Panc1 (cell line): ENCODE measurements at places on chromosomes 3 and 15.
A peak's percentile ranks its signal among the peaks of the same experiment; 100 is the strongest.

- DNase-seq: no peak
Observed at GRCh38 chr3:196219970-196220311, 3.6 kb downstream of the SLC51A start.

DNA sequence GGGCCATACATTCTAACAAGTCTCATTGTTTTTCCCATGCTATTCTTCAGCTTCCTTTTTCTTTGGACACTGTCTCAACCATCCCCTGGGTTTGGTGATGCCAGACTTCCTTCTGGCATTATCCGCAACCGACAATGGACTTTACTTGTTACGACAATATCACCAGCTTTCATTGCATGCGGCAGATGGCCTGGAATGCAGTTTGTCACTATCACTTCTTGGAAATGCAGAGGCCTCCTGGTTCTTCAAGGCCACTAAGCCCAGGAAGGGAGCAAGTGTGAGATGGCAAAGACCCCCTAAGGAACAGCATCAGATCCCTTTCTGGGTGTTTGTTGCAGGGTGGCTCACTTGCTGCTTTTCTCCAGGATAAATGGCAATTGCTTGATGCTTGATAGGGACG lies 128.6 kb downstream of the PTPRG start:
- DNase-seq: no peak

DNA sequence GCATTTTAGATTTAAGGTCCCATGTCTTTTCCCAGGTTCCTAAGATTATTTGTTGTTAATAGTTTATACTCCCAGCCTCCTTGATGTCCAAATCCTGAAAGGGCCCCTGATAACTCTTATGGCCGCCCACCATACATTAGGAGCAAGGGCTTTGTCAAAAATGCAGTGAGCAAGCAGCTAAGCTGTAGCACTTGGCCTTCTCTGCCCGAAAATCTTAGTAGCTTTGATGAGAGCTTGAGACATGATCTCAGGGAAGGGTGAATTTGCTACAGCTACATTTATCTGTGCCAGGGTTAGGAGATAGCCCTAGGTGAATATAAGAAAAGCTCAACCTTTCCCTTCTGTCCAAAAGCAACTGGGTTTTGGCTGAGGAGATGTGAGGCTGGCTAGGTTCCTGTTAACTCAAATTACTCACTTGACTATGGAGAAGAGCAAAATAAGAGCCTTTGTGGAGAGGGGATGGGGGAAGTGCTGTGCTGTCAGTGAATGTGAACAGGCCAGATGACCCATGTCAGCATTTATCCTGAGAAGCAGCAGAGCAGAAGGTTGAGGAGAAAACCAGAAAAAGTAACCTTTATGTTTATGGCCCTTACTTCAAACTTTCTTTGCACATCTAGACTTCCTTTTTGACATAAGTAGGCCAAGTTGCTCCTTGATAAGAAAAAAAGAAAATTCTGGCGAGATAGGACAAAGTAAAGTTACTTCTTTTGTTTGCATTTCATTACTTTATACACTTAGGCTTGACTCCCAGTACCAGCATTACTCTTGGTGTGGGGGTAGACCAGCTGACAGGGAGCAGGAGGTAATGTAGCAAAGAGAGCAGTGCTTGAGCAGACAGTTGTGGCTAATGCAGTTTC lies 21.1 kb downstream of the MAPK6 start:
- DNase-seq: no peak

DNA sequence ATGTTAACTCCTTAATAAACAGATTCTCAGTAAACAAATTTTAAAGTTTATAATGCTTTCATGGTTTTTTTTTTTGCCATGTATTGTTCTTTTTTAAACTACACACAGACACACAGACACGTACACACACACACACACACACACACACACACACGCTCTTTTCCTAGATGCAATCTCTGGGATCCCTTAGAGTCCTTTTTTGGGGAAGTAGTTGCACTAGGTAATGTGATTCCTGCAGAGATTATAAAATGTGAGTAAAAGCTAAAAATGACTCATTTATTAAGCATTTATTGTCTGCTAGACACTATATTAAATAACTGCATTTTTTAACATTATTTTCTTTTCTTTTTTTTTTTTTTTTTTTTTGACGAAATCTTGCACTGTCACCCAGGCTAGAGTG lies 19.9 kb downstream of the NDUFB5 start:
- no peak for DNase-seq

DNA sequence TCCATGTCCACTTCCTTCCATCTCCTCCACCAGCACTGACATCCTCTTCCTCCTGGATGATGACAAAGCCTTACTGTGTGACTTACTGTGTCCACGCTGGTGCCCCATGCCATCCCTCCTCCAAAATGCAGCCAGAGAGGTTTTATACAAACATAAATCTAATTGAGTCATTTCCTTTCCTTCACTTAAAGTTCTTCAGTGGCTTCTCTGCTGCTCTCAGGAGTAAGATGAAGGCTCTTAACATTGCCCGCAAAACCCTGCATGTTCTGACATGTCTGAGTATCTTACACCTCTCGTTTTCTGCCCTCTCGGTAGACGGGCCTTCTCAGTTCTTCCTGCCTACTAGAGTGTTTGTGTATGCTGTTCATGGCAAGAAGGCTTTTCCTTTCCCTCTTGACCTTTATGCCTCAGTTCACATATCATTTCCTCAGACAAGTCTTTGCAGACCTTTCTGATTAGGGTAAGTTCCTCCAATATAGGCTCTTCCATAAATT lies 175.5 kb downstream of the CFAP20DC start:
- DNase-seq: no peak

DNA sequence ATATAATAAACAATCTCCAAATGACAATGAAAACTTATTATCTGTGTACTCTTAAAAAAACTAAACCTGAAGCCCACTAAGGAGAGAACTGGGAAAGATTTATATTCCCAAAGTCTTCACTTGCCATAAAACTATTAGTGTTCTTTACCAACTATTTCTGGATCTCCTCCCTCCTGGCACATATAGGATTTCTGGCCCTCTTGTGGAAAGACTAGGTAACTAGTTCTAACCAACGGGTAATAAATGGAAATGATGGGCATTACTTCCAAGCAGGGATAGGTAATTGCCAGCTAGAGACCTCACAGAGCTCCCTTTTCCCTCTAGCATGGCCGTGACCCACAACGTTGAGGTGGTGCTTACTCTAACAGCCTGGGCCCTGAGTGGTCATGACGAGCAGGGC lies 110.1 kb downstream of the DNAH12 start:
- DNase-seq: no peak

- DNase-seq: no peak
Observed at GRCh38 chr3:188067932-188068331, 86.0 kb upstream of the LPP start.

- DNase-seq: no peak
Observed at GRCh38 chr15:86077070-86077469, 2.6 kb upstream of the AGBL1 start.

- DNase-seq: peak; percentile 17
Observed at GRCh38 chr15:94582368-94582767, 351.0 kb downstream of the MCTP2 start.

DNA sequence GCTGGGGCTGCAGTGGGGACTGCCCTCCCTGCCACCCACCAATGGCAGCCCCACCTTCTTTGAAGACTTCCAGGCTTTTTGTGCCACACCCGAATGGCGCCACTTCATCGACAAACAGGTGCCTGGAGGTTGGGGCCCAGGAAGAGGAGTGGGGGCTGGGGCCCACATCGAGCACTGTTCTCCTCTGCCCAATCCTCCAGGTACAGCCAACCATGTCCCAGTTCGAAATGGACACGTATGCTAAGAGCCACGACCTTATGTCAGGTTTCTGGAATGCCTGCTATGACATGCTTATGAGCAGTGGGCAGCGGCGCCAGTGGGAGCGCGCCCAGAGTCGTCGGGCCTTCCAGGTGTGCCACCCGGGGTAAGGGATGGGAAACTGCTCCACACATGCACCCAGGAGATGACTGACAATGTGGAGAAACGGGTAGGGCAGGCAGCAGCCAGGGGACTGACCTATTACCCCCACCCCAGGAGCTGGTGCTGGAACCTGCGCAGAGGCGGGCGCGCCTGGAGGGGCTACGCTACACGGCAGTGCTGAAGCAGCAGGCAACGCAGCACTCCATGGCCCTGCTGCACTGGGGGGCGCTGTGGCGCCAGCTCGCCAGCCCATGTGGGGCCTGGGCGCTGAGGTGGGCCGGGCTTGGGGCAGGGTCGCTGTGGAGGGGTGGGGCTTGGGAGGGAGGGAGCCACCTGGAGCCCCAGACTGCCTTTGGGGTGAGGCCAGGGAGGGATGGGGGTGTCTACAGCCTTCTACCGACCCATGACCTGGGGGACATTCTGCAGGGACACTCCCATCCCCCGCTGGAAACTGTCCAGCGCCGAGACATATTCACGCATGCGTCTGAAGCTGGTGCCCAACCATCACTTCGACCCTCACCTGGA lies 22.9 kb downstream of the NBEAL2 start:
- no peak for DNase-seq

DNA sequence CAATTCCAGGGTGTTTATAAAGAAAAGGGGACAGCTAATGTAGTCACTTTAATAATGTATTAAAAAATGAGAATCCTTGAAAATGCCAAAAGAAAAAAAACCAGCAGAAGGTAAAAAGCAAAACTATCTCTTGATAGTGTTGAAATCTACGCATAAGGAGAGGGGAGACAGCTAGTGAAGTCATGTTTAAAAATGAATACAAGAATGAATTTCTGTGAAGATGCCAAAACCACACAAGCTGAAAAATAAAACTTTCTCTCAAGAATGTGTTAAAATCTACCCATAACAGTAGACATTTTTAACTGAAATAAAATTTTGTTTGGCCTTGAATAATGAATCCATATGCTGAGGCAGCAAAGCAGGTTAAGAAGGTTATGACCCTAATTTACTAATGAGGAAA lies 42.2 kb upstream of the TMEM108 start:
- no peak for DNase-seq

DNA sequence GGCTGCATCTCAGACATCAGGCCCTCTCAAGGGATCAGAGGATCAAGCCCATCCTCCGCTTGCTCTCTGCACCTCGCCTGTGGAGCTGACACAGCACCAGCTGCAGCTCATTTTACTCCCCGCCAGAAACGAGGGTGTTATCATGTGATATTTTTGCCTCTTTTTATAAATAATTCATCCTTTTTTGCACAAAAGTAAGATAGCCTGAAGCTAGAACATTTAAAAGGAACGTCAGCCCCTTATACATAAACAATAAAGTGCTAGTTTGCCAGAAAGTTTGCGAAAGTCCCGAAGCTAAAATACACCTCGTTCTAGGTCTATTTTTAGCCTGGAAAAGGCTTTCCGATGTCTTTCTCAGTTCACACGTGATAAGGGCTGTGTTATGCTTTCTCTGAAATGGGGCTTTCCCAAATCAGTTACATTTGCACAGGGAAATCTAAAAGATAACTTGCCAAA lies 9.6 kb upstream of the FAM174B start:
- no peak for DNase-seq

GRCh38 chr3:9205345-9206143 lies 43.9 kb downstream of the SRGAP3 start:
- DNase-seq: no peak
